Fibroblast of lung (primary cell): ENCODE measurements at places on chromosomes 1 and 21. TPM values are rescaled to one million over a fixed set of nuclear protein-coding genes. Genes with fewer than 3 reads are reported as not detected.

DNA sequence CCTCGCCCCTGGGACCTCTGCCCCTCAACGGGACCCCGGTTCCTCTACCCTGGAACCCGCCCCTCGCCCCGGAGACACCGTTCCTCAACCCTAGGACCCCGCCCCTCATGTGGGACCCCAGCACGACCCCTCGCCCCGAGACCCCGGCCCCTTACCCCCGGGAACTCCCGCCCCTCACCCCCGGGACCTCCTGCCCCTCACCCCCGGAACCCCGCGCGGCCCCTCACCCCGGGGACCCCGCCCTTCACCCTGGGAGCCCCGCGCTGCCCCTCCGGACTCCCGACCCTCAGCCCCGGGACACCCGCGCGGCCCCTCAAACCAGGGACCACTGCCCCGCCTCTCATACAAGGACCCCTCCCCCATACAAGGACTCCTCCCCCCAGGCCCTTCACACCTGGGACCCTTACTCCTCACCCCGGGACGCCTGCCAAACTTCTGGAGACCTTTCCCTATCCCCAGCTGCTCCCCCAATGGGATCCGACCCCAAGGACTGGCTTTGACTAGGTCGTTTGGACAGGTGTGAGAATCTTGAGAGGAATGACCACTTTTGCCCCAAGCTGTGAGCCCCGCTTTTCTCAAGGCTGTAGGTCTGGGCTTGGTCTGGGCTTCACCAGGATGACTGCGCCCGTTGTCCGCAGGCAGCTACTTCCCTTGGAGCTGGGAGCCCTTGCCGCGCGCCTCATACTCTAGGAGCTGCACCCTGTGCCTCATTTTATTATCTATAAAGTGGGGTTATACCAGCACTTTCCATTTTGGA is 843 bp downstream of the DIP2A start:
- H3K27me3 ChIP-seq: no peaks in the 10 kb centered on the region
- H3K36me3 ChIP-seq: no peaks in the 10 kb centered on the region
- H3K27ac ChIP-seq: peak overlapping the region; percentile 37
- H3K4me1 ChIP-seq: peaks cover 3% of the 10 kb centered on the region
- peak overlapping the region; percentile 81 for H3K4me3 ChIP-seq

GRCh38 chr1:51316846-51317120 is 13.6 kb downstream of the TTC39A start:
- no peak overlapping the region for H3K27ac ChIP-seq
- no peaks in the 10 kb centered on the region for H3K36me3 ChIP-seq
- H3K4me1 ChIP-seq: peaks cover 10% of the 10 kb centered on the region
- peak; percentile 27 for DNase-seq
- H3K4me3 ChIP-seq: no peak overlapping the region

GRCh38 chr21:31576428-31576827 is 83.1 kb upstream of the SOD1 start:
- no peaks in the 10 kb centered on the region for H3K4me1 ChIP-seq
- no peak overlapping the region for H3K27ac ChIP-seq
- no peaks in the 10 kb centered on the region for H3K36me3 ChIP-seq
- no peak overlapping the region for H3K4me3 ChIP-seq
- peak; percentile 45 for DNase-seq

Gene STUM
- total RNA-seq: under 0.01 TPM in 1 of 2 replicates, not detected in the other

- H3K27me3 ChIP-seq: no peaks in the 10 kb centered on the region
- peaks cover 13% of the 10 kb centered on the region for H3K4me1 ChIP-seq
- peak; percentile 74 for DNase-seq
- no peaks in the 10 kb centered on the region for H3K36me3 ChIP-seq
Measured at GRCh38 chr1:23169727-23170335, 1.2 kb upstream of the LUZP1 start.

GRCh38 chr1:99849413-99849743 is 783 bp upstream of the AGL start:
- no peaks in the 10 kb centered on the region for H3K27me3 ChIP-seq
- H3K27ac ChIP-seq: no peak overlapping the region
- H3K4me1 ChIP-seq: peaks cover 2% of the 10 kb centered on the region
- H3K4me3 ChIP-seq: peak overlapping the region; percentile 90
- H3K36me3 ChIP-seq: no peaks in the 10 kb centered on the region

DNA sequence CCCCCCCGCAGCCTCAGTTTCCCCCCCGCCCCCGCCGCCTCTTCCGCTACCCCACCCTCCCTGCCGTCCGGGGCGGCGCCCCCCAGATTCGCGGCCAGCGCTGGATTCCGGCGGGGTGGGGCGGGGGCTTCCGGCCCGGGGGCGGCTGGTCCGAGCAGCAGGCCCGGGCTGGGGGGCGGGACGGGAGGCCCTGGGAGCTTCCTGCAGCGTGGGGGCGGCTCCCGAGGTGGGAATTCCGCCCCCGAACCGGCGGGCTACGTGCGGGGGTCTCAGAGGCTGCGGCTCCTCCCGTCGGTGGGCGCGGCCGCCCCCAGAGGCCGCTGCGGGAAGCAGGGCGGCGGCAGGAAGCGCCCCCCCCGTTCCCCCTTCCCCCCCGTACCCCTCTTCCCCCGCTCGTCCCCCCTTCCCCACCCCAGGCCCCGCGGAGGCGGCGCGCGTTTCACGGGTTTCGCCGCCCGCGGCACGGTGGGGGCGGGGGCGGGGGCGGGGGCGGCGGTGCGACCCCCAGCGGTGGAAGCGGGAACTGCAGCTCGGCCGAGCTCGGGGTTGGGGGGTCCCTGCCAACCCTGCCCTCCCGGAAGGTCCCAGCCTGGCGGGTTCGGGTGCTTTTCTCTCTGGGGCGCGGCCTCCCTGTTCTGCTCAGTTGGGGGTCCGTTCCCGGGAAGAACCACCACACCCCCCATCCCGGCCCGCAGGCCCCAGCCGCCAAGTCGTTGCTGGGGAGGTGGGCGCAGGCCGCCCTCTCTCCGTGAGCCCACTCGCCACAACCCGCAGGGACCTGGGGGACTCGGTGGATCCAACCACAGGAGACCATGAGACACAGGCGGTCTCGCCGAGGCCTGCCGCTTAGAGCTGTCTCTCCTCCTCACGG is 76.3 kb downstream of the MORN1 start:
- H3K27ac ChIP-seq: no peak overlapping the region
- H3K27me3 ChIP-seq: no peaks in the 10 kb centered on the region
- DNase-seq: peak; percentile 64
- peak overlapping the region; percentile 47 for H3K4me3 ChIP-seq

Gene CCT3
- 391 and 397 TPM in 2 replicates for total RNA-seq

Gene OR2T33
- not detected in 2 replicates for total RNA-seq

Gene LINGO4
- not detected in 2 replicates for total RNA-seq

DNA sequence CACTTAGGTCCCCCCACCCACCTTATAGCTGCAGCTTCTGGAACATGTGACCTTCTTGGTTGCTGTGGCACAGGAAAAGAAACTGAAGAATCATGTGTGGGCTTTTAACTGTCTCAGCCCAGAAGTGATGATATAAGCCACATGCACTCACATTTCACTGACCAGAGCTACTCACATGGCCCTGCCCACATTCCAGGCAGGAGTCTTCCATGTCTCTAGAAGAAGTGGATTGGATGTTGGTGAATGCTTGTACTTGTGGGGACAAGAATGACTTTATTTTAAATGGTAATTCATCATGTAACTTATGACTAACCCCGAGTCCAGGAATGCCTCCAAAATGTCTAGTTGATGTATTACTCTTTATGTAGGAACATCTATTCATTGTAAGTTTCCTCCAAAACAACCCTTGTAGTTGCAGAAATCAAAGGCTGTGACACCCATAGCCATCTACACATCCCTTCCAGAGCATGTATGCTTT is 15.8 kb upstream of the CAMK1G start:
- H3K36me3 ChIP-seq: no peaks in the 10 kb centered on the region
- DNase-seq: peak; percentile 90
